Smooth muscle cell of trachea (primary cell): ENCODE measurements at places on chromosomes 13 and 19. TPM values are rescaled to one million over a fixed set of nuclear protein-coding genes. Genes with fewer than 3 reads are reported as not detected.

The ICAM5 gene
- total RNA-seq: 2.6 and 4.0 TPM in 2 replicates

The USF2 gene
- total RNA-seq: 45.2 and 68.0 TPM in 2 replicates

The ZNF626 gene
- total RNA-seq: 13.7 and 14.7 TPM in 2 replicates

The ZNF98 gene
- total RNA-seq: not detected in 2 replicates

The CBY2 gene
- not detected in 2 replicates for total RNA-seq

The TSHZ3 gene
- 14.4 and 15.5 TPM in 2 replicates for total RNA-seq

The ZNF382 gene
- 9.7 and 12.9 TPM in 2 replicates for total RNA-seq

The BEST2 gene
- total RNA-seq: 0.15 TPM in 1 of 2 replicates, not detected in the other

The ZNF253 gene
- 2.5 and 2.8 TPM in 2 replicates for total RNA-seq

The NLRP11 gene
- total RNA-seq: under 0.01 TPM in 1 of 2 replicates, not detected in the other

The KLK2 gene
- not detected in 2 replicates for total RNA-seq

The ZNF90 gene
- 1.3 and 3.5 TPM in 2 replicates for total RNA-seq

The ALOX5AP gene
- total RNA-seq: 0.29 and 0.50 TPM in 2 replicates

The DAPK3 gene
- 103 and 139 TPM in 2 replicates for total RNA-seq

The LRG1 gene
- total RNA-seq: not detected in 2 replicates

The COX7A1 gene
- 8.3 and 50.6 TPM in 2 replicates for total RNA-seq

The RB1 gene
- total RNA-seq: 19.2 and 29.1 TPM in 2 replicates

The RNF17 gene
- total RNA-seq: 0.17 TPM in 1 of 2 replicates, not detected in the other

The CFD gene
- 38.5 and 194 TPM in 2 replicates for total RNA-seq

The ADGRE2 gene
- not detected in 2 replicates for total RNA-seq

The CBLC gene
- not detected in 2 replicates for total RNA-seq

The FGF22 gene
- total RNA-seq: 0.15 TPM in 1 of 2 replicates, not detected in the other

The APOC4 gene
- not detected in 2 replicates for total RNA-seq

The GAPDHS gene
- 0.17 TPM in 1 of 2 replicates, not detected in the other for total RNA-seq

The CILP2 gene
- total RNA-seq: under 0.01 and 1.3 TPM in 2 replicates

The SHISA7 gene
- under 0.01 TPM in 1 of 2 replicates, not detected in the other for total RNA-seq

The EMP3 gene
- 186 and 254 TPM in 2 replicates for total RNA-seq

The PCSK4 gene
- total RNA-seq: 1.5 and 4.0 TPM in 2 replicates

The ATP4B gene
- total RNA-seq: 0.17 TPM in 1 of 2 replicates, not detected in the other

The ERF gene
- 26.0 and 31.9 TPM in 2 replicates for total RNA-seq

The GRK1 gene
- total RNA-seq: 0.15 TPM in 1 of 2 replicates, not detected in the other

The BICRA gene
- total RNA-seq: 5.8 and 10.3 TPM in 2 replicates

The ZNF134 gene
- 21.5 and 28.4 TPM in 2 replicates for total RNA-seq

The ZNF177 gene
- total RNA-seq: 1.3 and 1.9 TPM in 2 replicates

The RETN gene
- total RNA-seq: not detected in 2 replicates

The GNG7 gene
- 0.15 and 0.99 TPM in 2 replicates for total RNA-seq

The SH2D3A gene
- 0.15 TPM in 1 of 2 replicates, not detected in the other for total RNA-seq

The ZNF132 gene
- total RNA-seq: 12.7 and 14.4 TPM in 2 replicates

The PLK5 gene
- total RNA-seq: 0.17 TPM in 1 of 2 replicates, not detected in the other

The EFNA2 gene
- total RNA-seq: not detected in 2 replicates

The PTH2 gene
- not detected in 2 replicates for total RNA-seq
